AG10803 (cell line): ENCODE measurements at places on chromosomes 5 and 9.
A peak's percentile ranks its signal among the peaks of the same experiment; 100 is the strongest.

DNA sequence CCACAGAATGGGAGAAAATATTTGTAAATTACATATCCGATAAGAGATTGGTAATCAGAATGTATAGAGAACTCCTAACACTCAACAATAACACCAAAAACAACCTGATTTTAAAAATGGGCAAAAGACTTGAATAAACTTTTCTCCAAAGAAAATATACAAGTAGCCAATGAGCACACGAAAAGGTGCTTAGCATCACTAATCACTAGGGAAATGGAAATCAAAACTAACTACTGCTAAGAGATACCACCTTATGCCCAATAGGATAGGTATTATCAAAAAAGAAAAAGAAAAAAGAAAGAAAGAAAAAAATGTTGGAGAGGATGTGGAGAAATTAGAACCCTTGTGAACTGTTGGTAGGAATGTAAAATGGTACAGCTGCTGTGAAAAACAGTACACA lies 212.1 kb downstream of the TLR4 start:
- no peak for DNase-seq

DNA sequence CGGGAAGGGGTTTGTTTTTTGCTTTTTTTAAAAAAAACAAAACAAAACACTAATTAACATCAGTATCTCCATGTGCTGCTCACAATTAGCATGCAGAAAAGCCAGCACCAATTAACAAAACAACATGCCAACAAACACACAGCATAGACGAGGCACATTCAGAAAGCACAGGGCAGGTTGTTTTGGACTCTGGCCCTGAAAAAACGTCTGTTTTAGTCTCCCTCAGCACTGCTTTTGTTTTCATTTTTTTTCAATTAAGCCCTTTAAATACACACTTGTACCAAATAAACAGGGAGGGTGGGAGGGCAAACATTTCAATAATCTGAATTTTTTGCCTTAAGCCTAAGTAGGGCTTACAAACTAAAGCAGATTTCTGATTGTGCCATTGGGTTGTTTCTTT lies 309.6 kb downstream of the DTWD2 start:
- DNase-seq, result no peak

DNA sequence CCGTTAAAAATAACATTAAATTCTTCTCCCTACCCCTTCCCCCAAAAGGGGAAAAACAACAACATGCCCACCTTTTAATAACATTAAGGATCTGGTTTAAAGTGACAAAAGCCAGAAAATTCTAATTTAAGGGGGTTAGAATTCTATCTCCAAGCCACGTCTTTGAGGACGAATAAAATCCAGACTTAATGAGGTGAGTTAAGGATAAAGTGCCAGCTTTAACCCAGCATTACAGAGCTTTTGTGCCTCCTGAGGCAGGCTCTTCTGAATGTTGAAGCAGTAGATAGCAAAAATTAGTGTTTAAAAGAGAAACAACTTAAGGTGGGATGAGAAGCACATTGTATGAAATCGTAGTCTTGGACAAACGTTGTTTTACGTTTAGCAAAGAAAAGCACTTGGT lies 329.0 kb upstream of the MPDZ start:
- DNase-seq, result no peak

GRCh38 chr5:38753776-38754175 lies 92.0 kb upstream of the OSMR start:
- no peak for DNase-seq

DNA sequence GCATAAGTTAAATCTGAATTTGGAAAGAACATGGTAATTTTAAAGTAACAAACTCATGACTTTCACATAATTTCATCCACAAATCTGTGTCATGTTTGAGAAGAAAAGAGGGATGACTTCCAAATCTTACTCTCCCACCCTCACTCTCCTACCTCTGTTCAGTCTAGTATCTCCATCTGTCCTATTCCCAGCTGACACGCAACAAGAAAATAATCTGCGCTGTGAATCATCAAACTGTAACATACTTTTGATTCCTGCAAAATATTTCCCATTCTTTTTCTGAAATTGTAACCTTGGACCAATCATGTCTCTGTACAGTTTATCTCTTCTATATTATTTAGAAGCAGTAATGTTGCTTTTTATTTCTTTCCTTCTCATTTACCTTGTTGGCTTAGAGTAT lies 91.4 kb downstream of the SLC12A2 start:
- peak; percentile 40 for DNase-seq

DNA sequence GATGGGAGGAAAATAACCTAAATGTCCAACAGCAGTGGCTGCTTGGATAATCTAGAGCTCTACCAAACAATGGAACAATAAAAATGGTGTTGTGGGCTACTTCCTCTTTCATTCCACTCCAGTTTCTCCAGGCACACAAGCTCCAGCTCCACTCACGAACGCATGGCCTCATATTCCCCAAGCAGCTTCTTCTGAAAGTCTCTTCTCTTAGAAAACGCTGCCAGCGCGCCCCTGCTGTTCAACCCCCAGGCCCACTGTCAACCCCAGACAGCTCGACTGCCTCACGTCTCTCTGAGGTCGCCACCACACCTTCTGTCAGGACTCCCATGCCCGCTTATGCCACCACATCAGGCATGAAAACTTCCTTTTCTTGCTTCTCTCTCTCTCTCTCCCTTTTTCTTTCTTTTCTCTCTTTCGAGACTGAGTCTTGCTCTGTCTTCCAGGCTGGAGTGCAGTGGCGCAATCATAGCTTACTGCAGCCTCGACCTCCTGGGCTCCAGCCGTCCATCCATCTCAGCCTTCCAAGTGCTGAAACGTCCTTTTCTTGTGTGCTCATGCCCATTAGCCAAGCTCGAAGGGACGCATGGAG lies 16.2 kb downstream of the OR2V2 start:
- no peak for DNase-seq

DNA sequence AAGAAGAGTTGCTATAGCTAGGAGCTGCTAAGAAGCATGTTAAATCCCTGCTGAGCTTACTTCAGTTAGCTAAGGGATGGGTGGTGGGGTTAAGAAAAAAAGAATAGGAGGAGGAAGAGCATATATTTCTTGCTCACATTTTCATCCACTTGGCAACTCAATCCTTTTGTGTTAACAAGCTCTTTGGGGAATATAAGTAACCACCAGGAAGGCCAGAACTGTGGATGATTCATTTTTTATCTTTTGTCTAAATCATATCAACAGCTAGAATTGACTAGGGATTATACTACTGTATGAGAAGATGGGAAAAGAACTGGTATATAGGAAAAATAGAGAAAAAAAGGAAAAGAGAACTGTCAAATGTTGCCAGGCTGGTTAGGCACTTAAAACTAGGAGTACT lies 555.3 kb upstream of the ARRDC3 start:
- no peak for DNase-seq

- DNase-seq, result no peak
Measured at GRCh38 chr5:78727786-78728761, 79.5 kb upstream of the LHFPL2 start.

DNA sequence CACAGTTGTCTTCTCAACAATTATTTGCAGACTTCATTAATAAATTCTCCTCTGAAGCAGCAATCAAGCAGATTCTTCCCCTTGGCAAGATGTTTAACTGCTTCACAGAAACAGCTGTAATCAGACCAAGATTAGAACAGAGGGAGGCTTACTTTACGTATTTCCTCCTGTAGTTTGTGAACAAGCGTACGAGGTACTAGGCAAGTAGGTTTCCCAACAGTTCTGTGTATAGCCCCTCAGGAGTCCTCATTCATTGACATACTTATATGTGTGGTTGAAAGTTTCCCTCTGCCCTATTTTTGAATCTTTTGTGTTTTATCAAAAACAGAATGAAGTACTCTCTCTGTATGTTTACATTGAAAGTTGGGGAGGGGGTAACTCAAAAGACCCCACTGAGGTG lies 128.0 kb downstream of the SPATA31D1 start:
- DNase-seq, result no peak

DNA sequence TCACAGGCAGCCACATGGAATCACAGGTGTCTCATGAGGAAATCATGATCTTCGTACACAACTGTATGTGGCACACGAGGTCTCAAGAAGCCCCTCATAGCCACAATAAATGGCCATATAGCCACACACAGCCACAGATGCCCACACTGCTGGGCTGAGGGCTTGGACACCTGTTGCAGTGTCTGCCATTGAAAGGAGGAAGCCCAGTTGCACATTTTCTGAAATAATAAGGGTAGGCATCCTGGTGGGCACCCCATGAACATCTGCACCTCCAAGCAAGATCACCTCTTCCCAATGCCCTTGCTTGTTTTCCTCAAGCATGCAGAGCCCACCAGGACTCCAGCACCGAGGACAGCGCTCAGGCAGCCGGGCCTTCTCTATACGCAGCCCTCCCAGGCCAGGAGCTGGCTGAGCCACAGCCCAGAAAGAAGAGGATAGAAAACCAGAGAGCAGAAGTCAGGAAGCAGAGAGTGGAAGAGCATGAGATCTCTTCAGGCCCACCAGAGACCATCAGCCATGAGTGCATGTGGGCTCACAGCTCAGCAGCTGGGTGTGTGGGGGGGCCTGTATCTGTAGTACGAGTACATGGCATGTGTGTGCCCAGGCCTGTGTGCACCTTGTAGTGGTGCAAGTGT lies 1.0 kb upstream of the ACSL6 start:
- DNase-seq, result peak; percentile 51

GRCh38 chr5:73442231-73442811 lies 6.3 kb downstream of the FOXD1 start:
- no peak for DNase-seq

DNA sequence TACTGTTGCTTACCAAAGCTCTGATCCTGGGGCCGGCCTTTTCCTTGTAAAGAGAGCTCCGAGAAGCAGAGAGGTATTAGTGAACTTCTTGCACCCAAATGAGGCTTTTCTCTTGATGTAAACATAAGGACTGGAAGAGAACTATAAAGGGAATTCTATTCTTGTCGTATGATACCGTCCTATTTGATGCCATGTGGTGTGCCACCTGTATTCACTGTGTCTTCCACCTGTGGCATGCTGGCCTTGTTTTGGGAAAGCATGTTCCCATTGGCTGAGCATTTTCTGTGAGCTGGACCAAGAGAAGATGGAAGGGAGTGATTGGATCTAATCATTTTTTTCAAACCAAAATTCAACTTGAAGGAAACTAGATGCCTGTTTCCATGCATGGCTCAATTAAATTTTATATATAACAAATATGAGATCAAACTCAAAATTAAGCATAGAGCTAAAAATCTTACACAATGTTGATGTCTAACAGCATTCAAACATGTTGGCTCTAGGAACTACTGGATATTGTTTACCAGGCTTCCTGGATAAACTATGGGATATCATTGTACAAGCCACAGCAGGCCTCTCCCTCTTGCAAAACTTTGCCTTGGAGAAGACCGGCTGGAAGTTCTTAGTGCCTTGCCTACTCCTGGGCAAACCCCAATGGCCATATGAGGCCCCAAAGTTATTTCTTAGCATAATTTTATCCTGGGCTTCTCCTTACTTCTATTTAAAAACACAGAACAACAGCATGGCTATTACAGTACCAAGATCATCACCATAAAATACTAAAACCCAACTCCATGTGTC lies 115.3 kb downstream of the TSSK1B start:
- DNase-seq, result no peak

DNA sequence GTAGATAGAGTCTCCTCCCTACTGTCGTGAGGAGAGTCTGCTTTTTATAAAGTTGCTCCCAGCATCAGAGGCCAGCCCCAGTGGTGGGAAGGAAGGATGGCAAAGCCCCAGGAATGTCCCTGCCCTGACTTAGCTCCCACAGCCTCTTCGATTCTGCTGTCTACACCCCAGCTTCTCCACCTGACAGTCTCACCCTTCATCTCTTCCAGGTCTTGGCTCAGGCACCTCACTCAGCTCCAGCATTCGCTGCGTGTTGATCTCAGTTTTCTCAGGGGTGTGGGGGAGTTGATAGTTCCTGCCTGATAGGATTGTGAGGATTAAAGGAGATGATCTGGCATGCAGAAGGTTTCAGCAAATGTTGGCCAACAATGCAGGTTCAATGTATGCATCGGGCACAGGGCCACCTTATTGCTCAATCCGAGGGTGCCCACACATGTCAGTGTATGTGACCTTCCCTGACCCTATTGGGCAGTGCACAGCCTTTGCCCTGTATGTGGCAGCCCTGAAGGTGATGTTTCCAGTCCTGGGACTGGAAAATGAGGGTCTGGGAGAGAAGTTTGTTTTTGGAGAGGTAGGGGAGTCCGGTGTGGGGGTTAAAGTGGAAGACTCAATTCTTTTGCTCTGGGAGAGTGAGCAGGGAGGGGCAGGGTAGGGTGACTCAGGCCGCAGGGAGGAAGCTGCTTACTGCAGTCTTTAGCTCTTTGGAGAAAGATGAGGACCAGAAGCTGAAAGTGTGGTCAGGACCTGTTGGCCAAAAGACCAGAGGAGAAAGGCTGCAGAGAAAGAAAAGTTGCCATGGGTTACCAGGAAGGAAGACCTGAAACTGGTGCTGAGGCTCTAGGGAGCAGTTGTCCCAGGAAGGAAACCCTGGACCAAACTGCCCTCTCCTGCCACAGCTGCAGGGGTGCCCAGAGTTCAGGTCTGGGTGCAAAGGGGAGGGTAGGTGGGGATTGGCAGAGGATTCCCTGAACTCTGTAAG lies 153.2 kb downstream of the MACROH2A1 start:
- DNase-seq, result peak; percentile 58

- DNase-seq, result peak; percentile 87
Measured at GRCh38 chr5:142881076-142881783, 111.1 kb downstream of the ARHGAP26 start.

GRCh38 chr5:149794041-149794440 lies 63.9 kb downstream of the PPARGC1B start:
- DNase-seq, result no peak

DNA sequence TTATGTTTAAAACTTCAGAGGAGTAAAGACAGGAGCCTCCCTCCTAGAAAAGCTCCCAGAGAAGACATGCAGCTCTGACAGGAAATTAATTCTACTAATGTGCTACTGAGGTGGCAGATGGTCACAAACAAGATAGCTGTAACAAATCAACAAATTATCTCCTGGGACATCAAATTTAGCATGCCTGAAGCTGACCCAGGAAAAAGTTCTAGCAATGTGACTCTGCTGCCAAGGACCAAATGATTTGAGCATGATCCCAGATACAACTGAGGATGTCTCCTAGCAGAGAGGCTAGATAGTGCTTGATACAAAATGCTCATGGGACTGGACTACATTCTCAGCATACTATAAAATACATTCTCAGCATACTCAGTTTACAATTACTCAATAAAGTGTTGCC lies 413.5 kb upstream of the SMC2 start:
- DNase-seq, result no peak

GRCh38 chr5:176389135-176390123 lies 878 bp downstream of the HIGD2A start:
- DNase-seq, result no peak

DNA sequence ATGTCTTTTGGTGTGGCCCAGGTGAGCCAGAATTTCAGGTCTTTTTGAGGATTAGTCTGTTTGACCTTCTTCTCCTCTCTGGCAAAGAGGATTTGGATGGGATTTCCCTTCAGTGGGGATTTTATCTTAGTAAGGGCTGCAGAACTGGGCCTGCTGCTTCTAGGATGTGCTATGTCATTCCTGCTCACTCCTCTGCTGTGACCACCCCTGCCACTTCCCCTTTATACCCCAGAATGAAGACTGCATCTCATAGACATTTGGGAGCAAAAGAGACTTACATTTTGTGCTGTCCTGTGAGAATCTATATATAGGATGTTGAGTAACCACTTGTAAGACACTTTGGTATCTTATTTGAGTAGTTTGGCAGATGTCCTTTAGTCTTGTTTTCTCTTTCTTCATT lies 76.2 kb downstream of the ARHGAP26 start:
- DNase-seq, result no peak
